NCI-H774 (cell line): ENCODE measurements at places on chromosomes 16 and 17.

- DNase-seq, result no peak
These were observed 22.1 kb downstream of the EMP2 start for GRCh38 chr16:10558305-10558704.

DNA sequence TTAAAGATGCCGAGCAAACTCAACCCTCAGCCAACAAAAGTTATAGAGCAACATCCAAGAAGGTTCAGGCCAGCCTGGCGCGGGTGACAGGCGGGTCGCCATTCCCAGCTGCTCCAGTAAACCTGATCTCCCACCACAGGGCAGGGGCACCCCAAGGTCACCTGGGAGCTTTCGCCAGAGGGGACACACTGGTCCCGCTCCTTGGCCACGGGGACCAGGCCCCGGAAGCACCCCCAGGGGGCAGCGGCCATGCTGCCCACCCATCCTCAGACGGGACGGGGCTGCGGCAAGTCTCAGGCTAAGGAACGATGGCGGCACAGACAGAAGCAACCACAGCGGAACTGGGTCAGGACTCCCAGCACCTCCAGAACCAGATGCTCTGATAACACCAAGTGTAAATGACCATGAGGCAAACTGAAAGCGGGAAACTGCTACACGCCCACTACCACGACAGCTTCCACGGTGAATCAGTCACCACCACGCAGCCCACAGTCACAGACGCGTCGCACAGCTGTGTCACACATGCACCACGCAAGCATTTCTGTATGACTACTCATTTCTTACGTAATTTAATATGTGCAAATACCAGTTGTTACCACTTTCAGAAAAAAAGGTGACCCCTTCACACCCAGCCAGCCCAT lies 14.1 kb upstream of the CCDC154 start:
- no peak for DNase-seq

DNA sequence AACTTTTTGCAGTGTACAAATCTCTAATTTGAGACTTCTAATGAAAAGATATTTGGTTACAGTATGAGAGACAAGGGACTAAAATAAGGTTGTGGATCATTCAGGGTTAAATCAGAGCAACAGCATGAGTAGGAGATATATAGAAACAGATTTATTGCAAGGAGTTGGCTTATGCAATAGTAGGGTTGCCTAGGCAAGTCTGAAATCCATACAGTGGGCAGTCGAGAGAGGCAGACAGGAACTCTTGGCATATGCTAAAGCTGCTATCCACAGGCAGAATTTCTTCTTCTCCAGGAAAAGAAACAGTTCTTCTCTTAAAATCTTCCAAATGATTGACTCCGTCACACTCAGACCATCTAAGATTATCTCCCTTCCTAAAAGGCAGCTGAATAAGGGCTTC lies 500.8 kb downstream of the MAF start:
- no peak for DNase-seq

GRCh38 chr16:82282662-82283061 lies 112.6 kb upstream of the MPHOSPH6 start:
- DNase-seq, result no peak

GRCh38 chr17:80287038-80287437 lies 26.4 kb downstream of the RNF213 start:
- no peak for DNase-seq
